ENCODE measurements at places on chromosomes 3 and 15. TPM values are rescaled to one million over a fixed set of nuclear protein-coding genes. Genes with fewer than 3 reads are reported as not detected.
A peak's percentile ranks its signal among the peaks of the same experiment; 100 is the strongest.

DNA sequence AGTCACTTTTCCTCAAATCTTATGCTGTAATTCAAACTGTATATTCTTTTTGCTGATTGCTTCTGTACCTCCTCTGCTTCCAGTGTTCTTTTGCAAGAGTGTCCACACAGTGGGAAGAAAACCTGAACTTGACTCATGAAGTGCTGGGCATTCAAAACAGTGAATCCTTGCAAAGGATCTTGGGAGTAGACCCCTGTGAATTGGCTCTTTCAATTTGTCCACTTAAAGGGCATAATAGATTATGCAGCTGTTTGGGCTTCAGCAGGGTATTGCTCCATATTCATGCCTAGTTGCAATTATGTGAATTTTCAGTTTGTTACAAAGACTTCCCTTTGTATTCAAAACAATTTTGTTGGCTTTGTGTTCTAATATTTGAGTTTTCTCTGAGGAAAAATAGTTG is 11.4 kb downstream of the ZFAND6 start:
- H3K4me1 ChIP-seq: peaks cover 17% of the 10 kb centered on the region
- peak; percentile 19 for DNase-seq
- no peak overlapping the region for H3K27ac ChIP-seq
- no peak overlapping the region for H3K4me3 ChIP-seq
- H3K27me3 ChIP-seq: no peaks in the 10 kb centered on the region

DNA sequence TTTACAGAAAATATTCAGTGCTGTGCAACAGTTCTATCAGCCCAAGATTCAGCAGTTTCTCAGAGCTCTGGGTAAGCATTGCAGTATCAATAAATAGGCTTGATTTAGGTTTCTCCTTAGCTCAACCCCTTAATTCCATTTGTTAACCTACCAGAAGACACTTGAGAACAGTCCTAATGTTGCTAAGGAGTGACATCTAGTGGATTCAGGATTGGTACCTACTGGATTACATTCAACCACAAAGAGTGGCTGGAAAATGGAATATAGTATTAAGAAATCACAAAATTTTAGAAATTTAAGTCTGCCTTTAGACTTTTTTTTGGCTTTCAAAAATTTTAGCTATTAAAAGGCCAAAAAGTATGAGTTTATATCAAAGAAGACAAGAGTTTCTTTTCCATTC is 34.7 kb downstream of the POLG start:
- no peak overlapping the region for H3K27ac ChIP-seq
- peak; percentile 23 for DNase-seq
- H3K4me3 ChIP-seq: no peak overlapping the region
- H3K4me1 ChIP-seq: no peaks in the 10 kb centered on the region
- H3K36me3 ChIP-seq: peaks cover 13% of the 10 kb centered on the region

DNA sequence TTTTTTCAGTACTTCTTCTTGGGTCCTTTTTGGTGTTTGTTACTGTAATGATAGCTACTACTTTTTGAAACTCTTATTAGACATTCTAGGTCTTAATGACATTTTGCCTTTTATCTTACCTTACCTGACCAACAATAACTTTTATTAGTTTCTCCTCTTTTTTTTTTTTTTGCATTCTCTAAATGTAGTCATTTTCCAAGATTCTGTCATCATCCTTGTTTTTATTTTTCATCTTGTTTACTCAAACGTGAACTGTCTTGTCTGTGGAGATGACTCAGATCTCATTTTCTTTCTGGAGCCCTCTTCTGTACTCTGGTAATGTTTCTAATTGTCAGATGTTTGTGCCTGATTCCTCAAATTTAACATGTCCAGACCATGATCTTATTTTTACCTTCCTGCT is 2.9 kb downstream of the ABHD5 start:
- no peaks in the 10 kb centered on the region for H3K36me3 ChIP-seq
- no peak for DNase-seq
- no peaks in the 10 kb centered on the region for H3K27me3 ChIP-seq
- H3K27ac ChIP-seq: no peak overlapping the region

DNA sequence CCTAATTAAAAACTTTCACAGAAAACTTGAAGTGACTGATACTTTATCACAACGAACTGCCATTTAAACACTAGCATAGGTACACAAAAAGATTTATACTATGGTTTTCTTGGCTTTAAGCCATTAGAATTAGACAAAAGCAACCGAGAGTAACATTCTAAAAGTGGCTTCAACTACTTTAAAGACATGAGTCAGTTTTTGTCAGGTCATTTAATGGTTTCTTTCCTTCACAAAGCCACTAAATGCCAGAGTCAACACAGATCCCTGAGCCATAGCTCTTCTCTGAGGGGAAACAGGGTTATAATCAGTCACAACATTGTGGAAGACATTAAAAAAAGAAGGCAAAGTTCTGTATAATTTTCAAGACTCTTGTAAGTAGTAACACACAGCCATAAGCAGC is 54.6 kb downstream of the CAPN3 start:
- peaks cover 28% of the 10 kb centered on the region for H3K36me3 ChIP-seq
- H3K27me3 ChIP-seq: no peaks in the 10 kb centered on the region
- peaks cover 7% of the 10 kb centered on the region for H3K4me1 ChIP-seq
- H3K4me3 ChIP-seq: no peak overlapping the region

Gene NCBP2
- total RNA-seq: 90.6 TPM

Gene ALDH1A2
- total RNA-seq: 1.7 TPM

DNA sequence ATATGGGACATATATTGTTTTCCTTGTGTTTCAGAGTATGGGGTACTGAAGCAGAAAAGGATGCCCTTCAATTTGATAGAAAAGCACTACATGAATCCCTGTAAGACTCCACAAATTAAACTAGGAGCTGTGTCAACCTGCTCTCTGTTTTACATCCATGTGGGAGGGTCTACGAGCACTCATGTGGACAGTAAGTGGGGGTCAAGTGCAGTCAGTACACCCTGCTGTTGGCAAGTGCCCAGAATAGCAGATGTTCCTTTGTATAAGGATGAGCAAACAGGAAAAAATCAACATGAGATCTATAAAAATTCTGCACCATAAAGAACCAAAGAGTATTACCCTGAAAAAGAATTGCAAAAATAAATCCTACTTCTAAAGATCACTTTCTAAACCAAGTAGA is 659.9 kb downstream of the SI start:
- DNase-seq: no peak
- H3K4me3 ChIP-seq: no peak overlapping the region
- no peaks in the 10 kb centered on the region for H3K4me1 ChIP-seq
- no peaks in the 10 kb centered on the region for H3K36me3 ChIP-seq
- H3K27ac ChIP-seq: no peak overlapping the region
- H3K27me3 ChIP-seq: no peaks in the 10 kb centered on the region

DNA sequence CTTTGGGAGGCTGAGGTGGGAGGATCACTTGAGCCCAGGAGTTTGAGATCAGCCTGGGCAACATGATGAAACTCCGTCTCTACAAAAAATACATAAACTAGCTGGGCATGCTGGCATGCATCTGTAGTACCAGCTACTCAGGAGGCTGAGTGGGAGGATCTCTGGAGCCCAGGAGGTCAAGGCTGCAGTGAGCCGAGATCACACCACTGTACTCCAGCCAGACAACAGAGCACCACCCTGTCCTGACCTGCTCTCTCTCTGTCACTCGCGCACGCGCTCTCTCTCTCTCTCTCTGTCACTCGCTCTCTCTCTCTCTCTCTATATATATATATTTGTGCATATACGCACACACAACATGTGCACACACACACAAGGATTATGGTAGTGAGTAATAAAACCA is 61.8 kb downstream of the IL16 start:
- H3K4me3 ChIP-seq: no peak overlapping the region
- no peaks in the 10 kb centered on the region for H3K36me3 ChIP-seq
- H3K27ac ChIP-seq: no peak overlapping the region

DNA sequence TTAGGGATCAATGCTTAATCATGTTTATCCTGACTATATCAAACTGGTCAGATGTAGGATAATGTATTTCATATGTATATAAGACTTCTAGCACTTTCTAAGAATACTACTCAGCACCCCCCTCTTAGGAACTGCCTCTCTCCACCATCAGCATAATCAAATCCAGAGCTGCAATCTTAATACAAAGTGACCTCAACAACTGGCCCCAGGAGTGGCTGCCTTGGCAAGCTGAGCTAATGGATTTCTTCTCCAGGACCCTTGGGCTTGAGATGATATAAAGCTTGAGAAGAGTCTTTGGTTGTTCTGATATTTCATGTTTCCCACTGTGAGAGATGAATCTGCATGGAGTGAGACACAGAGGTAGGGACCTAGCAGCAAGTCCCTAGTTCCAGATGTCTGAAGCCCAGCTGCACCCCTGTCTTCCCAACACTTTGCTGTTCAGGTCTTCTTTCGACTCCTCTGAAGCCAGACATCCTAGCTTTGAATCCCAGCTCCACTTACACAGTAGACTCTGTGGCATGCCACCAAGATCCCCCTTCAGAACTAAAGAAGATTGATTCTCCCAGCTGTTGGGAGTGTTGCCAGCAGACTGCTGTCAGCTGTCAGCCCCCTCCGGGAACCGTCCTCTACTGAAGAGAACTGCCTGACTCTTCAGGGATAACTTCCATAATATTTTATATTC is 309.3 kb upstream of the UBE2E2 start:
- H3K4me1 ChIP-seq: no peaks in the 10 kb centered on the region
- H3K27me3 ChIP-seq: peaks cover 5% of the 10 kb centered on the region
- DNase-seq: no peak
- H3K4me3 ChIP-seq: no peak overlapping the region
- H3K36me3 ChIP-seq: no peaks in the 10 kb centered on the region

- H3K36me3 ChIP-seq: no peaks in the 10 kb centered on the region
- H3K27me3 ChIP-seq: no peaks in the 10 kb centered on the region
- no peak for DNase-seq
- no peak overlapping the region for H3K4me3 ChIP-seq
- H3K4me1 ChIP-seq: no peaks in the 10 kb centered on the region
Measured at GRCh38 chr3:67884345-67884744, 229.9 kb upstream of the SUCLG2 start.

Data from astrocyte (in vitro differentiated cells and primary cell).